A549 (cell line): ENCODE measurements at places on chromosomes 6 and 20. TPM values are rescaled to one million over a fixed set of nuclear protein-coding genes. Genes with fewer than 3 reads are reported as not detected.

DNA sequence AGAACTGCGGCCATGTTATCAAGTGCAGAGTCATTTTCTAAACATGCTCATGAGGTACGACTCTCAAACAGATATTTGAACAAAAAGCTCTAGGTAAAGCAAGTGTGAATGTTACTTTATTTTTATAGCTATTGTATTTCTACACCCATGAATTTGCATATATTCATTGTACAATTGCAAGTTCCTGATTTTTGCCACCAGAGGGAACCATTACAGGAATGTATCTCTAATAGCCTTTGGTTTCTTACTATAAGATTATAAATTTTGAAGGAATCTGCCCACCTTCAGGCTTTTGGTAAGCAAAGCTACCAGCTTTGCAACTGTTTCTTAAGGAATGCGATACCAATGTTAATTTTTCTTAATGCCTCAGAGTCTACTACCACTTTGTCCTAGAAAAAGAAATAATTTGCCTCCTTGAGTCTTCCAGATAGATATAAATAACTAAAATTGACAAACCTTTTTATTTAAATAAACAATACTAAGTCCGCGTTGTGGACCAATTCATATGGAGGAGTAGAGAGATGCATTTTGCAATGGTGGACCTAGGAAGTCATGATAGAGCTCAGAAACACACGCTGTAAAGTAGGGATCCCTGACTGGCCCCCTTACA is 125.4 kb upstream of the SAMD5 start:
- peak; percentile 21 for DNase-seq

Gene SMOC2
- not detected in 3 replicates for polyA plus RNA-seq

Gene SEMG2
- polyA plus RNA-seq, result not detected in 3 replicates

DNA sequence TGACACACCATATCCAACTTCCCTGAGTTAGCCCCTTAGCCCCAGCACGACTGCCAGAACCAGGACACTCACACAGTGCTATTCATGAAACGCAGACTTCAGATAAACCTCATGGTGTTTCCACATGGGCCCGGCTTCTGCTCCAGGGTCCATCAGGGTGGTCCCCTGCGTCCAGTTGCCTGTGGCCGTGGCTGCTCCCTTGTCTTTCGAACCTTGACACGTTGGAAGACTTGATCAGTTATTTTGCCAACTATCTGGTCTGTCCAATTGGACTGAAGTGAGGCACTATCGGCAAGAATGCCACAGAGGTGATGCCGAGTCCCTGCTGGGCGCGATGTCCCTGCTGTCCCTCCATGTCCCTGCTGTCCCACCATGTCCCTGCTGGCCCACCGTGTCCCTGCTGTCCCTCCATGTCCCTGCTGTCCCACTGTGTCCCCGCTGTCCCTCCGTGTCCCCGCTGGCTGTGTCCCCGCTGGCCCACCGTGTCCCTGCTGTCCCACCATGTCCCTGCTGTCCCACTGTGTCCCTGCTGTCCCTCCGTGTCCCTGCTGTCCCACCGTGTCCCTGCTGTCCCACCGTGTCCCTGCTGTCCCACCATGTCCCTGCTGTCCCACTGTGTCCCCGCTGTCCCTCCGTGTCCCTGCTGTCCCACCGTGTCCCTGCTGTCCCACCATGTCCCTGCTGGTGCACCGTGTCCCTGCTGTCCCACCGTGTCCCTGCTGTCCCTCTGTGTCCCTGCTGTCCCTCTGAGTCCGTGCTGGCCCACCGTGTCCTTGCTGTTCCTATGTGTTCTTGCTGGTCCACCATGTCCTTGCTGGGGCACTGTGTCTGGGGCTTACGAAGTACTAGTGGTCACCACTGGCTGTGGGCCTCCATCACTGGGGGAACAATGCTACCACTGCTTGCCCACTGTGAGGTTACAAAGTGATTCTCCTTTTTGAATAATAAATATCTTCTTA is 251.4 kb downstream of the DLL1 start:
- DNase-seq, result no peak

GRCh38 chr20:25622049-25622448 is 1.8 kb downstream of the NANP start:
- DNase-seq, result no peak

DNA sequence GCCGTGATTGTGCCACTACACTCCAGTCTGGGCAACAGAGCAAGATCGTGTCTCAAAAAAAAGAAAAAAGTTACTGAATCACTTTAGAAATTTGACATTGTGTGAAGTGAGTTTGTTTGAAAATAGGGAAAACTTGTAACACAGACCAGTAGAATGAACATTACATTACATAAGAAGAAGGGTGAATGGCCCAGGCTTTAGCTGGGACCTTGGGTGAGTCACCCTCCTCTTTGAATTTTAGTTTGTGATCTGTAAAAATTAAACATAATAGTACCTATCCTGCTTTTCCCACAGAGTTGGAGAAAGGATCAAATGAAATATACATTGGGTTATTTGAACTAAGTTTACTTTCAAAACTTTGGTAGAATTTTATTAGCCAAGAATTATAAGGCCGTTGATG is 56.3 kb downstream of the KCNS1 start:
- no peak for DNase-seq

Gene C20orf204
- polyA plus RNA-seq, result 0.49 to 0.69 TPM (median 0.59 TPM) in 3 replicates

DNA sequence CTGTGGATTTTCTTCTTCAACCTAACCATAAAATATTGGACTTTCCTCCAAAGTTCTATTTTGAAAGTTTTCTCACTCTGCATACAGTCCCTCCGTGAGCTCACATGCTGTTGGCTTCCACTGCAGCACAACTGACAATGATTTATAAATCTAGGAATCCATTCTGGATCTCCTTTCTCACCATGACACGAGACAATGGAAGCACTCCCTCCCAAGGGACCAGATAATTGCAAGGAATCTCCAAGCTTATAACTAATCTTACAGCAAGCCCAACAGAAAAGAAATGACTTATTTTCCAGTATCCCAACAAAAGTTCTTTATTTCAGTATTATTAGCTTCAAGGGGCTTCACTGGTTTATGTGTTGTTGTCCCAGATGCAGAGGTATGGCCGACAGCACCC is 729.0 kb downstream of the RFPL4B start:
- DNase-seq, result no peak

GRCh38 chr20:58173930-58174707 is 54.3 kb downstream of the ANKRD60 start:
- no peak for DNase-seq

GRCh38 chr6:6900569-6901204 is 207.1 kb upstream of the RREB1 start:
- DNase-seq, result no peak

- DNase-seq, result no peak
Observed at GRCh38 chr6:122663981-122664380, 53.8 kb downstream of the PKIB start.

DNA sequence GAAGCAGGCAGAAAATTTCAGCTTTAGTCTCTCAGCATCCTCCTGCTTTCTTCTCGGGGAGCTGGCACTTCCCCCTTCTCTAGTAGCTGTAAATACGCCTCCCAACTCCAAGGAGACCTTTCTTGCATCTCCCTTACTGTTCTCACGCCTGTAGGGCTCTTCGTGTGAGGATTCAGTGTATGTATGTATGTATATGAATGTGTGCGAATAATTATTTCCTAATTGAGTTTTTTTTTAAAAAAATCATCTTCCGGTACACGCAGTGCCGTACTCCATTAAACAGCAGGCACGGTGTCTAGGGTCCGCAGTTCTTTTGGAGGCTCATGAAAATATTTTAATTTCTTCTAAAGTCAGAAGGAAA is 85.4 kb downstream of the HFE start:
- DNase-seq, result no peak

Gene TAAR6
- not detected in 3 replicates for polyA plus RNA-seq

GRCh38 chr6:39608652-39609345 is 116.4 kb downstream of the KIF6 start:
- no peak for DNase-seq

DNA sequence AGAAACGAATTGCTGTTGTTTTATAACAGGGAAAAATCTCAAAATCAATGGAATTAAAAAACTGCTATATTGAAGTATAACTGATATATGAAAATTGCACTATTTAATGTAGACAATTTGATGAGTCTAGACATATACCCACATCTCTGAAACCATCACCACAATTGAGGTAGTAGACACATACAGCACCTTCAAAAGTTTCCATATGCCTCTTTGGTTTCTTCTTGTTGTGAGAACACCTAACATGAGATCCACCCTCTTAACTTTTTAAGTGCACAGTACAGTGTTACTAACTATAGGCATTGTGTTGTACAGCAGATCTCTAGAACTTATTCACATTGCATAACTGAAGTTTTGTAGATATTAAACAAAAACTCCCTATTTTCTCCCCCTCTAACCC is 14.0 kb upstream of the SLC17A5 start:
- DNase-seq, result no peak

DNA sequence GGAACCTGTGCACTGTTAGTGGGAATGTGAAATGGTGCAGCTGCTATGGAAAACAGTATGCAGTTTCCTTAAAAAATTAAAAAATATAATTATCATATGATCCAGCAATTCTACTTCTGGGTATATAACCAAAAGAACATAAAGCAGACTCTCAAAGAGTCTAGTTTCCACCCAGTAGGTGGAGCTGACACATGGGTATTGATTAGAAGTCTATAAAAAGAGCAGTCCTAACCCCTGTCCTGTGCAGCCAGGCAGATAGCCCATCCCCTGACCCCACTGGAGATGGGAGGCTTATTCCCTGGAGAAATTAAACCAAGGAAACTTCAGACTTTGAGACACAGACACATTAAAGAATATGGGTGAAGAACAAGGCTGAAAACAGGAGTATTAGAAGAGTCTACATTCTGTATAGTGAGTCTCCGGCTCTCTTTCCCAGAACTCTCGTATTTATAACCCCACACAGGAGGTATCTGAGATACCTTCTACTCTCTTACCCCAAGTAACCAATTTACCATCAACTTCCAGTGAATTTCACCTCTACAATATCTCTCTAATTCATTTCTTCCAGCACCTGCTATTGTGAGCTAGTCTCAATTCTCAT is 92.3 kb downstream of the SEL1L2 start:
- no peak for DNase-seq

- no peak for DNase-seq
Observed at GRCh38 chr6:163355426-163355991, 59.0 kb upstream of the QKI start.

Gene RIMS1
- not detected in 3 replicates for polyA plus RNA-seq

DNA sequence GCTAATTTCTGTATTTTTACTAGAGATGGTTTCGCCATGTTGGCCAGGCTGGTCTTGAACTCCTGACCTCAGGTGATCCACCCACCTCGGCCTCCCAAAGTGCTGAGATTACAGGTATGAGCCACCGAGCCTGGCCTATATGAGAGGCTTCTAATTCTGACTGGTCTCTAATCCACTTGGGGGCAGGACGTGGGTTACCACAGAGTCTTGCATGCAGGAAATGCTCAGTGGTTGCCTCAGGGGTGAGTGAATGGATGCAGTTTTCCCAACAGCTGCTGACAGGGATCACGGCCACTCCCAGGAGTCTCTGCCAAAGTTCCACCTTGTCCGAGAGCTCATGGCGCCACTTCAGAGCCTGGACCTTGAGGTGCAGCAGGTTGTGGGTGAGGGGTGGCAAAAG is 6.4 kb upstream of the FANCE start:
- DNase-seq, result no peak

DNA sequence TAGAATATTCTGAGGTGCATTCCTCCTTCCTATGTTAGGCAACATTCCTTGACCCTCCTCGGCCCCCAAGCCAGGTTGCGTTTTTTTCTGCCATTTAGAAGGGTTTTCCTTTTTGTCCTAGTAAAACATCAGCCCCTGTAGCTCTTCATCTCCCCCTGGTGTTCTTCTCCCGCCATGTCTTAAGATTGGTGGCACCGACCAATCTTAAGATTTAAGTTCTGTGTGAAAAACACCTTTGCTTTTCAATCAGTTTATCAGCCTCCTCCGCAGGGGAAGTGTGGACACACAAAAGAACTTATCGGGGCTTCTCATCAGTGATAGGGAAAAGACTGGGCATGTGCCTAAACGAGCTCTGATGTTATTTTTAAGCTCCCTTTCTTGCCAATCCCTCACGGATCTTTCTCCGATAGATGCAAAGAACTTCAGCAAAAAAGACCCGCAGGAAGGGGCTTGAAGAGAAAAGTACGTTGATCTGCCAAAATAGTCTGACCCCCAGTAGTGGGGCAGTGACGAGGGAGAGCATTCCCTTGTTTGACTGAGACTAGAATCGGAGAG is 719 bp upstream of the EDN1 start:
- DNase-seq, result peak; percentile 61

GRCh38 chr6:26507658-26508057 is 7.6 kb downstream of the BTN1A1 start:
- no peak for DNase-seq

Gene SCUBE3
- 0.07 to 0.13 TPM (median 0.09 TPM) in 3 replicates for polyA plus RNA-seq

Gene NFATC2
- polyA plus RNA-seq, result 0.75 to 0.99 TPM (median 0.75 TPM) in 3 replicates

- no peak for DNase-seq
Observed at GRCh38 chr20:20697325-20697845, 15.1 kb downstream of the RALGAPA2 start.

DNA sequence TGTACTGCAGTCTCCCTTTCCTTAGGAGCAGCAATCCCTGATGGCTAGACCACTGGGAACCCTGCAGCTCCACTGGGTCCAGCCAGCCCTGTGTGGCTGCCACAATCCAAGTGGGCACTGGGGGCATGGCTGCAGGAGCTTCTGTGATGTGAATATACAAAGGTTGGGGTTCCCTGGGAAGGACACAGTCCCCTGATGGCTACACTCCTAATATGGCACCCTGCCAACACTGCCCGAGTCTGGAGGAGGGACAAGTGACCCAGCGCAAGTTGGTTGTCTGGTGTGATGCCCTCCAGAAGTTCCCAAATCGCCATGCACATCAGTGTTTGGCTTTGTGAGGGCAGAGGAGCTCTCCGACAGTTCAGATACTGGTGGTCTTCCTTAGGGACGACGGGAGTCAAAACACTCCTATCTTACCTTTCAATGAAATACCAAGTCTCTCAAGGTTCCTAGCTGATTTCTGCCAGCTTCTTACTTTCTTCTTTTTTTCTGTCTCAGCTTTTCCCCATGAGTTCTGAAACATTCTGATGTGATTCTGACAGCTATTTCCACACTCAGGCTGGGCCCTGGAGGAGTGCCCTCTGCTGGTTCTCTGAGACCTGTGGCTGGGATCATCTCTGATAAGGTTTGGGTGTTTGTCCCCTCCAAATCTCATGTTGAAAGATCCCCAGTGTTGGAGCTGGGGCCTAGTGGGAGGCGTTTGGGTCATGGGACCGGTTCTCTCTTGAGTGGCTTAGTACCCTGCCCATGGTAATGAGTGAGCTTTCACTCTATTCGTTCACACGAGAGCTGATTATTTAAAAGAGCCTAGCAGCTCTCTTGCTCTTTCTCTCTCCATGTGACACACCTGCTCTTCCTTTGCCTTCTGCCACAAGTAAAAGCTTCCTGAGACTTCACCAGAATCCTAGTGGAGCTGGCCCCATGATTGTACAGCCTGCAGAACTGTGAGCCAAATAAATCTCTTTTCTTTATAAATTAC is 15.5 kb upstream of the ZFP57 start:
- peak; percentile 20 for DNase-seq

Gene CAPN11
- 0.09 TPM in 1 of 3 replicates, not detected in the others for polyA plus RNA-seq

DNA sequence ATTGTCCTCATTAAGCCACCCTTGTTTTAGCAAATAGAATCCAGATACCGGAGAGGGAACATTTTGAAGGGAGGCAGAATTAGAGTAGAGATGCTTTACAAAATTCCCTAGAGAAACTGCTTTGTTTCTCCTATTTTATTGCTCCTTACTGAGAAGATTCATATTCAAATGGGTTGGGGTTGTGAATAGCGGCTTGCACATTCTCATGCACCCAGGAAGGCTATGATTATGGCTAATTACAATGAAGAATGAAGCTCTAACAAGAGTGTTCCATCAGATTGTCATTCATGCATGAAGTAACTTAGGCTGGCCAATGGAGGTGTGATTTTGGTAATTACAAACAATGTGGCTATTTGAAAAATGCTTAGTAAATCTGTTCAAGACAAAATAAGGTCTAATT is 129.6 kb downstream of the PACRG start:
- DNase-seq, result no peak

- no peak for DNase-seq
Observed at GRCh38 chr6:9848094-9848493, 566.8 kb downstream of the TFAP2A start.
